SK-MEL-5 (cell line): ENCODE measurements at places on chromosomes 12 and 14.

DNA sequence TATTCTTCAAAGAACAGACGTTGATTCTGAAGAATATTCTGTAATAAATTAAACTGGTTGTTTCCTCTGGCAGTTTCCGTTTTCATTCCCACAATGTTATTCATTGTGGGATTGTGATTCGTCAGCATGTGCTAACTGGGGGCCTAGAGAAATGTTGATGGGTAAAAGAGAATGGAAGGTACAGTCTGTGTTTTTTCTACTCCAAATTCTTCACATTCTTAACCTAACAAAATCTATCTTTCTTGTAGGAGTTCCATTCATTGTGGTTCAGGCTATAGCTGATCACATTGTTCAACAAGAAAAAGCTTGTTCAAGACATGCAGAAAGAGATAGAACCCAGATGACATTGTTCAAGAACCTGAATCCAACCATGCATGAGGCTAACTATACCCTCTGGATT lies 5.9 kb downstream of the CD163 start:
- DNase-seq: peak; percentile 4

- no peak for DNase-seq
These were observed 67.2 kb upstream of the HMGA2 start for GRCh38 chr12:65756956-65757511.

GRCh38 chr14:94659256-94659655 lies 47.1 kb downstream of the SERPINA3 start:
- no peak for DNase-seq

GRCh38 chr12:99029511-99030271 lies 384.6 kb downstream of the APAF1 start:
- DNase-seq: no peak

DNA sequence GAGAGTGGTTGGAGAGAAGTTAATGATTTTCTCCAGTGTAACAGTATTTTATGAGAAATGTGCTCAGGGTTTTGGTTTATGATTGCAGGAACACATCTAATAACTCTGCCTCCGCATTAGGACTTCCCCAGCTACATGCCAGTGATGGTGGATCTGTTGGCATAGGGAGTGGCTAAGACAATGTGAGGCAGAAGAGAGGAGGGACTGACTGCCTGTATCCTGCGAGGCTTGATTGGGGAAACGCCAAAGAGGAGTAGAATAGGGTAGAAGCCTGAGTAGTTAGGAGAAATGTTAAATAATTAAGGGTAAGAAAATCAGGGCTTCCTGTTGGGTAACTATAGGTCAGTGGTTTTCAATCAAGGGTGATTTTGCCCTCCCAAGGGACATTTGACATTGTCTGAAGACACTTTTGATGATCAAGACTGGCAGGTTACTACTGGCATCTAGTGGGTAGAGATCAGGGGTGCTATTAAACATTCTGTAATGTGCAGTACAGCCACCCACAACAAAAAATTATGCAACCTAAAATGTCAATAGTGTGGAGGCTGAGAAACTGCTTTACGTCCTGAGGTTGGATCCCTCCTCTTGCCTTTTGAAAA lies 12.8 kb downstream of the TDG start:
- DNase-seq: no peak

DNA sequence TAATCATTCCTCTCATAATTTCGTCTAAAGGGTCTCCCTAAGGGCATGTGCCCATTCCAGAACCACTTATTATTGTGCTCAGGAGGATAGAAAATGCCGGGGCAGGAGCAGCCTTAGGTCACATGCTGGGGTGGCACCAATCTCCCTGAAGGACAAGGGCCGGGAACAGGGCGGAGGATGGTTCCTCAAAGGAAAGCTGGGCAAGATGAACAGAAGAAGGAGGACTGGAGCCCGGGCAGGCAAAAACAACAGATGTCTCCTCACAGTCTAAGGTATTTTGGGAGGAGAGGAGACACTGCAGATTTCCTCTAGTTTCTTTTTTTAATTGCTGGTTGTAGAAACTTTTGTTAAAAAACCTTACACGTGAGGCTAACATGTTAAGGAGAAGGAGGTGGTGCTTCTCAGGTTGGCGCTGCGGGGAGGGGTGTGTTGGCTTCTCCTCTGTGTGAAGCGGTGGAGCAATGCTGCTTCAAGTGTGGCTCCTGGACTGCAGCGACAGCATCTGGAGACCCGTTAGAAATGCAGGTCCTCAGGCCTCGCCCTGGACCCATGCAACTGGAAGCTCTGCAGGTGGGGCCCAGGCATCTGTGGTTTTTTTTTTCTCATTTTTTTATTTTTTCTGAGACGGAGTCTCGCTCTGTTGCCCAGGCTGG lies 164.8 kb downstream of the AACS start:
- DNase-seq: peak; percentile 24

DNA sequence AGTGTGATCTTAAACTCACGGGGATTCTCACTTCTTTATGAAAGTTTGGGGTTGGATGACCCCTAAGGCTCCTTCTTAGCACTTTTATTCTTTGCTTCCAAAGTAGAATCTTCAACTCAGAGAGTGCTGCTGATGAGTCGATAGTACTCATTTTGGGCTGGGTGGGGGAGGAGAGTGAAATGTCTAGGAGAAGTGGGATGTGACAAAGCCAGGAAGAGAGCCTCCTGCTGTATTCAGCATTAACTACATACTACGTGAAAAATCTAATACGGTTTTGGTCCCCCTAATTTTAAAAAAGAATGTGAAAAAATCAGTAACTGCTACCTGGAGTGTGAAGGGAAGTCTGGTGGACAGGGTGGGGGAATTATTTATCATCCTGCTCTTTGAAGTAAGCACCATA lies 148.3 kb downstream of the SAMD4A start:
- peak; percentile 73 for DNase-seq

GRCh38 chr14:71006200-71006563 lies 98.9 kb downstream of the PCNX1 start:
- no peak for DNase-seq

DNA sequence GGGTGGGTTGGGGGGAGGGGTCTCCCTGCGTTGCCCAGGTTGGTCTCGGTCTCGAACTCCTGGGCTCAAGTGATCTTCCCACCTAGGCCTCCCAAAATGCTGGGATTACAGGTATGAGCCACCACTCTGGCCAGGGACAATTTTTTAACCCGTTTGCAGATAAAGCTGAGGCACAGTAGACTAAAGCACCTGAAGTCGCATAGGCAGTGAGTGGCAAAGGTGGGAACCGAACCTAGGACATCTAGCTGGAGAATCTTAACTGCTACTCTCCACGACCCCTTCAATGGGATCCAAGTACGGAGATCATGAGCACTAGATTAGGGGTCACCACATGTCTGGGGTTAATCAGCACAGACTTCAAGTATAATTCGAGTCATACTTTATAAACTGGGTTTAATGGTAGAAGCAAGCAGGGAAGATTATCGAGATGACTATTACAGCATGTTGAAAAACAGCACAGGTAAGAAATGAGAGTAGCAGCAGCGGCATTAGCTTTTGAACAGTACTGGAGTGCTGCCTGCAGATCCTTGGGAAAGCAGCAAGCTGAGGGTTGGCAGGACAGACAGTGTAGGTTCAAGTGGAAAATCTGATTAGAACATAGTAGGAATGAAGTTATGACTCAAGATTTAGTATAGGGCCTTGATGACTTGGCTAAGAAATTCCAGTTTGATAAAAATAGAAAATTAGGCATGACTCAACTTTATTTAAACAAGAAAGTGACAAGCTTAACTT lies 23.9 kb downstream of the NID2 start:
- no peak for DNase-seq

GRCh38 chr12:105064564-105065178 lies 19.6 kb downstream of the ALDH1L2 start:
- no peak for DNase-seq

- no peak for DNase-seq
These were observed 98.9 kb downstream of the ACSS3 start for GRCh38 chr12:81176796-81177195.
